ENCODE measurements at places on chromosomes 1 and 21. TPM values are rescaled to one million over a fixed set of nuclear protein-coding genes. Genes with fewer than 3 reads are reported as not detected.

DNA sequence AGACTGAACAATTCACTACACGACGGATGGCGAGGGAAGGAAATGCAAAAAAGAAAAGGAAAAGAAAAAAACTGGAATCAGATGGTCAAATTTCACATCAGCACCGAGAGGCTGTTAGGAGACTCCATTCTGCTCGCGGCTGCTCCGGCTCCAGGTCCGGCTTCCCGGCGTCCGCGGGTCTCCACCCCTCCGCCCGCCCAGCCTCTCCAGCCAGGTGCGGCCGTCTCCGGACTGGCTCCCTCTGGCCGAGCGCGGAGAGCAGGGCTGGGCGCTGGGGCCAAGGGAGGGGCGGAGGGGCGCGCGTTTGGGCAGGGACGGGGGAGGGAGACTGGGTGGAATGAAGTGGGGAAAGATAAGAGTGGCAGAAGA lies 332 bp downstream of the KCNJ6 start:
- no peak for DNase-seq
- no peak overlapping the region for H3K4me3 ChIP-seq
- peaks cover 23% of the 10 kb centered on the region for H3K27me3 ChIP-seq
- H3K36me3 ChIP-seq = no peaks in the 10 kb centered on the region

DNA sequence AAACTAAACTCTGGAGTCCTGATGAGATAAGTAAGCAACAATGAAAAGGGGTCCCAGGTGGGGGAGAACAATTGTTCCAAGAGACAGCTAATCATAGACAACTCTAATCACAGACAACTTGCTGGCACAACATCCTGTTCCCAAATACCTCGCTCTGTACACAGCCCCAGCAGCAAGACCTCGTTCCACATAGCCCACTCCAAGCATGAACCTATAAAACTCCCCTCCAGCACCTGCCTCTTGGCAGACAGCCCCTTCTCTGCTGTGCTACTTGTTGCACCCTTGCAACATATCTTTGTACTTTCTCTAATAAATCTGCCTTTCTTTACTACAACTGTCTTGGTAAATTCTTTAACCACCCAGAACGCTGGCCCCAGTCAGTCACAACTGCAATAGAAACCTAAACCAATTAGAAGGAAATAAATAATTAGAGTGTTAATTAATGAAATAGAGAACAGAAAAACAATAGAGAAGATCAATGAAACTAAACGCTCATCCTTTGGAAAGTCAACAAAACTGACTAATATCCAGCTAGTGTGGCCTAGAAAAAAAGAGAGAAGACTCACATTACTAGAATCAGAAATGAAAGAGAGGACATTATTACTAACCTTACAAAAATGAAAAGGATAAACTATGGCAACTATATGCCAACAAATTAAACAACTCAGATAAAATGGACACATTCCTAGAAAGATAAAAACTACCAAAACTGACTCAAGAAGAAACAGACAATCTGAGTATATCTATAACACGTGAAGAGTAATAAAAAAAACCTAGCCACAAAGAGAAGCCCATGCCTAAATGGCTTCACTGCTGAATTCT lies 36.1 kb downstream of the LRRC40 start:
- no peaks in the 10 kb centered on the region for H3K36me3 ChIP-seq
- no peak overlapping the region for H3K4me3 ChIP-seq
- DNase-seq = no peak

DNA sequence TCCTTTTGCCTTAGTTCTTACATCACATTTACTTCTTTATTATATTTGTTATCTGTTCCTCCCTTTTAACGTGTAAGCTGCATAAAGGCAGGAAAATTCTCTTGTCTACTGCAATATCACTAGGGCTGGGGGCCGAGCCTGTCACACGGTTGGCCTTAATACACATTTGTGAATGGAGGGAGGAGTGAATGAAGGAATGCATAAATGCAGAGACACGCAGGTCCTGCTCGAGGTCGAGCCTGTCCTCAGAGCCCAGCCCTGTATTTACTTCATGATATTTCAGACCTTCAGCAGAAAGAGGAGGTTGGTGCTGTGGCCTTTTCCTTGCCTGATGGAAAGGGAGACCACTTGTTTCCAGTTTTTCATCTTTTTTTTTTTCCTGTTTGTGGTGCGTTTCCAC lies 671.3 kb downstream of the PTPRU start:
- H3K36me3 ChIP-seq = no peaks in the 10 kb centered on the region
- DNase-seq = no peak
- H3K4me1 ChIP-seq = no peaks in the 10 kb centered on the region
- H3K27ac ChIP-seq = no peak overlapping the region
- no peaks in the 10 kb centered on the region for H3K27me3 ChIP-seq

DNA sequence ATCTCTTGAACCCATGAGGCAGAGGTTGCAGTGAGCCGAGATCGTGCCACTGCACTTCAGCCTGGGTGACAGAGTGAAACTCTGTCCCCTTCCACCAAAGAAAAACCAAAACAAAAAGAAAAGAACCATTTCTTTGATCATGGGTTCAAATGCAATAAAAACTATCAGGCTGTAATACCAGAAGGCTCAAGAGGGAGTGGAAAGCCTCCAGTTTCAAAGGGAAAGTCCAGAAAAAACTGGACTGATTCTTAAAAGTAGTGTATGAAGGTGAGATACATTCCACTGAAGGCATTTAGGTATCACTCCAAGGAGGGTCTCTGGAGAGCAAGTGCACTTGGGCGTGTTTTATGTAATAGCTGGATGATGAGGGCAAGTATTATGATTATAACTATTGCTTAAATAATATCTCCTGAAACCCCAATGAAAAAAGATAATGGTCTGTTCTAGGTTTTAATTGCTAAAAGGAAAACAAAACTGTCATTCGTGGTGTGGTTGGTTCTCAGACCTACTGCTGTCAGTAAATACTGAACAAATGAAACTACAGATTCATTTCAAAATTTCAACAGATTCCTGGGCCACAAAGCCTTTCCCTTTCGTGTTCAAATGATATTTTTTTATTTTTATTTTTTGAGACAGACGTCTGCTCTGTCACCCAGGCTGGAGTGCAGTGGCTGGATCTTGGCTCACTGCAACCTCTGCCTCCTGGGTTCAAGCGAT lies 6.0 kb upstream of the CAMTA1 start:
- peaks cover 7% of the 10 kb centered on the region for H3K4me1 ChIP-seq
- no peak for DNase-seq
- H3K27ac ChIP-seq = no peak overlapping the region
- H3K36me3 ChIP-seq = no peaks in the 10 kb centered on the region
- no peak overlapping the region for H3K4me3 ChIP-seq

The COL24A1 gene
- not detected for total RNA-seq

The DCST1 gene
- total RNA-seq = not detected
